ENCODE measurements at places on chromosomes 7 and 10.

DNA sequence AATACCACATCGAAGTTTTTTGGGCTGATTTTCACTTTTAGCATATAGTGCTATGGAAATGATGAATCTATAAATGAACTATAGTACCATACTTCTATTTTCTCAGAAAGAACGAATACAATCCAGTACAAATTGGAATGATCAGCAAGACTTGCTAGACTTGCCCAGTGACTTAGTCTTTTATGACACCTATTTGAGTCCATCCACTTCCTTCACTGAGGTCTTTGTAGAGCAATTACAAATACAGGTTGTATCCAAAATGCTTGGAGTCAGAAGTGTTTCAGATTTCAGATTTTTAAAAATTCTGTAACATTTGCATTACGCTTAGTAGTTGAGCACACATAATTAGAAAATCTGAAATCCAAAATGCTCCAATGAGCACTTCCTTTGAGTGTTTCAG lies 104.3 kb downstream of the NRBF2 start:
- no peak for DNase-seq

- DNase-seq = no peak
Measured at GRCh38 chr7:45073031-45073785, 15.6 kb downstream of the NACAD start.

DNA sequence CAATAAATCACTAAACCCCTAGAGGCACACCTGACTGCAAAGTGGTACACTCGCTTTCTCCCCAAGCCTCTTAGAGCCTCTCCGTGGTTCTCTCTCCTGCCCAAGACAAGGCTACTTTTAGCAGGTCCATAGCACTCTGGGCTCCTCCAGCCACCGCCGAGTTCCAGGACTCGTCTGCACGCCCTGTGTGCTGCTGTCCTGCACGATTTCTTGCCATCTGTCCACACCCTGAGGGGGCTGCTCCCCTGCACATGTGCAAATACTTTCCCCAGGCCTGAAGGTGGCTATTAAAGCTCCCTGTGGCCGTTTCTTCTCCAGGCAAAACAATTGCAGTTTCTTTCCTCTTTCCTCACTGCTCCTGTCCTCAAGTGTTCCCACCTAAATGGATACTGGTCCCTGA lies 414.3 kb downstream of the PLXNA4 start:
- no peak for DNase-seq

DNA sequence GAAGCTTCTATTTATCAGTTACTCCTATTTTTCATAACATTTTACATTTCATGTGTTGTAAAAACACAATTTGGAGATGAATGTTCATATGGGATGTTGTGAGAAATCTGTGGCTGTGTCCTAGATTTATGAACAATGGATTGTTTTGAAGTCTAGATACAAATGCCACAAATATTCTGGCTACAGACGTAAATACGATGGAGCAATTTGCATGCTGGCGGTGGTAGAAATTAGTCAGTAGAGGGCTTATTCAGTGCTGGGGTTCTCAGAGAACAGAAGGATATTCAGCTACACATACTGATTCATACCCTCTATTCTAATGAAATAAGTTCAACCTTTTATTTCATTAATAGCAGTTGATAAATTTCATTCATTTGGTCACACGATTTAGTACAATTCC lies 48.8 kb downstream of the PLPP4 start:
- no peak for DNase-seq

GRCh38 chr10:84845628-84846261 lies 517.4 kb downstream of the CCSER2 start:
- DNase-seq = no peak

GRCh38 chr7:2487586-2488271 lies 11.5 kb upstream of the GRIFIN start:
- no peak for DNase-seq

DNA sequence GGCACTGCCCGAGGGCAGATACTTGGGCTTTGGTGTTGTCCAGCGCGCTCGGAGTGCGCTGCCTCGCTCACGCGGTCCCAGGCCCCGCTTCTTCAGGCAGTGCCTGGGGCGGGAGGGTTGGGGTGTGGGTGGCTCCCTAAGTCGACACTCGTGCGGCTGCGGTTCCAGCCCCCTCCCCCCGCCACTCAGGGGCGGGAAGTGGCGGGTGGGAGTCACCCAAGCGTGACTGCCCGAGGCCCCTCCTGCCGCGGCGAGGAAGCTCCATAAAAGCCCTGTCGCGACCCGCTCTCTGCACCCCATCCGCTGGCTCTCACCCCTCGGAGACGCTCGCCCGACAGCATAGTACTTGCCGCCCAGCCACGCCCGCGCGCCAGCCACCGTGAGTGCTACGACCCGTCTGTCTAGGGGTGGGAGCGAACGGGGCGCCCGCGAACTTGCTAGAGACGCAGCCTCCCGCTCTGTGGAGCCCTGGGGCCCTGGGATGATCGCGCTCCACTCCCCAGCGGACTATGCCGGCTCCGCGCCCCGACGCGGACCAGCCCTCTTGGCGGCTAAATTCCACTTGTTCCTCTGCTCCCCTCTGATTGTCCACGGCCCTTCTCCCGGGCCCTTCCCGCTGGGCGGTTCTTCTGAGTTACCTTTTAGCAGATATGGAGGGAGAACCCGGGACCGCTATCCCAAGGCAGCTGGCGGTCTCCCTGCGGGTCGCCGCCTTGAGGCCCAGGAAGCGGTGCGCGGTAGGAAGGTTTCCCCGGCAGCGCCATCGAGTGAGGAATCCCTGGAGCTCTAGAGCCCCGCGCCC lies at the start of gene NPY:
Gene NPY, plus strand, starts transcription at position 294 of the 802 bp plus-strand sequence. CDS start 1,051 bp downstream, outside the sequence.
- no peak for DNase-seq

DNA sequence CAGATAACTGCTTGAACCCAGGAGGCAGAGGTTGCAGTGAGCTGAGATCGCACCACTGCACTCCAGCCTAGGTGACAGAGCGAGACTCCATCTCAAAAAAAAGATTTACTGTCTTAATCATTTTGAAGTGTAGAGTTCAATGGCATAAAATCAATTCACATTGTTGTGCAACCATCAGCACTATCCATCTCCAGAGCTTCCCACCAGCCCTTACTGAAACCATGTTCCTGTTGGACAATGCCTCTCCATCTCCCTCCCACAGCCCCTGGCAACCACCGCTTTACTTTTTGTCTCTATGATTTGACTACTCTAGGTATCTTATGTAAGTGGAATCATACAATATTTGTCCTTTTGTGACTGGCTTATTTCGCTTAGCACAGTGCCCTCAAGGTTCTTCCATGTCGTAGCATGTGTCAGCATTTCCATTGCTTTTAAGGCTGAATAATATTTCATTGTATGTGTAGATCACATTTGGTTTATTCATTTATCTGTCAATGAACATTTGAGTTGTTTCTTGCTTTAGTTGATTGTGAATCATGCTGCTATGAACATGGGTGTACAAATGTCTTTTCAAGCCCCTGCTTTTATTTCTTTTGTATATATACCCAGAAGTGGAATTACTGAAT lies 33.1 kb downstream of the NACAD start:
- no peak for DNase-seq

GRCh38 chr7:143884969-143885559 lies 16.9 kb downstream of the TCAF1 start:
- no peak for DNase-seq

GRCh38 chr10:112744181-112745096 lies 205.6 kb upstream of the TCF7L2 start:
- DNase-seq = no peak

DNA sequence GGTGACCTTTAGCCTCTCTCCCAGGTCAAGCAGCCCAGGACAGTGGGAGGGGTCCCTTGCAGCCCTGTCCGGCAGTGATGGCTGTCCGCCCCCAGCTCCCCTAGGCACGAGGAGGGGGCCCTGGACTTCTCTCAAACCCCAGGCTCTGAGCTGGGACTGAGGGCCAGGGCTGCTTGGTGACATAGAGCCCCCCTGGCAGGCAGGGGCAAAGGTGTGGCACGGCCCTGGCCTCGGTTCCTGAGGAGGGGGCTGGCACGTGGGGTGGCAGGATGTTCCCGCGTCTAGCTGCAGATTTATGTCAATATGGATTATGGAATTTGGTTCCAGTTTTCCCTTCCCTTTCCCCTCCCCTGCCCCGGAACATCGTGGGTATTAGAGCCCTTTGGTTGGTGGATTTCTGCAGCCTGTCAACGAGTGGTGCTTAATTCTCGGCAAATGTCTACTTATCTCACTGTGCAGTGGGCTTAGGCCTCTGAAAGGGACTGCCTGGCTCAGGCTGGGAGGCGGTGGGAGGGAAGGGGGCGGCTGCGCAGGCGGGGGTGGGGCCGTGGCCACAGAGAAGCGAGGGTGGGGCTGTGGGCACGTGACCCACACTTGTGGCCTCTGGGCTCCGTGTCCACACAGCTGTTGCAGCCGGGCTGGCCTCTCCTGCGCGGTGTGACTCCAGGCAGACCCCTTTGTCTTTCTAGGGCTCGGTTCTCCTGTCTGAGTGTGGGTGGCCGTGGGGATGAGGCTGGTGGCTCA lies 19.3 kb downstream of the UNCX start:
- no peak for DNase-seq

- DNase-seq = no peak
Measured at GRCh38 chr7:113562242-113562641, 356.6 kb downstream of the PPP1R3A start.

GRCh38 chr7:90119178-90119971 lies 34.9 kb upstream of the STEAP1 start:
- DNase-seq = peak; percentile 50

- DNase-seq = no peak
Measured at GRCh38 chr7:51270965-51271364, 45.6 kb downstream of the COBL start.
